ENCODE measurements at places on chromosomes 12 and 14.

DNA sequence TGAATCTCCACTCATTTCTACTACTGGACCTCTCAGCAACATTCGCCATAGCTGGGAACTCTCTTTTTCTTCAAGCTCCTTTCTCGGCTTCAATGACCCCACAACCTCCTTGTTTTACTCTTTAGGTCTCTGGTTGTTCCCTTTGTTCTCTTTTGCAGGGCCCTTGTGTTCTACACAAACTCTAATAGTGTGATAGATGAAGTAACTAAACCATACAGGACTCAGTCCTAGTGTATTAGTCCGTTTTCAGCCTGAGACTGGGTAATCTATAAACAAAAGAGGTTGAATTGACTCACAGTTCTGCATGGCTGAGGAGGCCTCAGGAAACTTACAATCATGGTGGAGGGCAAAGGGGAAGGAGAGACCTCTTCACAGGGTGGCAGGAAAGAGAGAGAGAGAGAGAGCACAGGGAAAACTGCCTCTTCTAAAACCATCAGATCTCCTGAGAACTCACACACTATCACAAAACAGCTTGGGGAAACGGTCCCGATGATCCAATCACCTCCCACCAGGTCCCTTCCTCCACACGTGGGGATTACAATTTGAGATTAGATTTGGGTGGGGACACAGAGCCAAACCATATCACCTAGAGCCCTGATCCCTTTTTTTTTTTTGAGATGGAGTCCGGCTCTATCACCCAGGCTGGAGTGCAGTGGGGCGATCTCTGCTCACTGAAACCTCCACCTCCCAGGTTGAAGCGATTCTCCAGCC, 32.0 kb upstream of the WNK1 start:
- no peak for DNase-seq

GRCh38 chr12:15757553-15758255, 31.5 kb downstream of the EPS8 start:
- DNase-seq, result no peak

DNA sequence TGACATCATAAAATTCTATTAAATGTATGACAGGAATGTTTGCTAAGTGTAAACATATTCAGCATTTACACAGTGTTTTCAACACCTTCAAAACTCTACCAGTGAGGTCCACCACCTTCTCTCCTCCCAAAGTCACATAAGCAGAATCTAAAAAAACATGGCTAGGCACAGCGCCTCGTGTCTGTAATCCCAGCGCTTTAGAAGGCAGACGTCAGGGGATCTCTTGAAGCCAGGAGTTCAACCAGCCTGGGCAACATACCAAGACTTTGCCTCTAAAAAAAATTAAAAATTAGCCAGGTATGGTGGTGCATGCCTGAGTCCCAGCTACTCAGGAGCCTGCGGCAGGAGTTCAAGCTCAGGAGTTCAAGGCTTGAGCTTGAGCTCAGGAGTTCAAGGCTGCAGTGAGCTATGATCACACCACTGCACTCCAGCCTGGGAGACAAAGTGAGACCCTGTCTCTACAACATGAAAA, 30.0 kb downstream of the NUMB start:
- DNase-seq, result no peak

DNA sequence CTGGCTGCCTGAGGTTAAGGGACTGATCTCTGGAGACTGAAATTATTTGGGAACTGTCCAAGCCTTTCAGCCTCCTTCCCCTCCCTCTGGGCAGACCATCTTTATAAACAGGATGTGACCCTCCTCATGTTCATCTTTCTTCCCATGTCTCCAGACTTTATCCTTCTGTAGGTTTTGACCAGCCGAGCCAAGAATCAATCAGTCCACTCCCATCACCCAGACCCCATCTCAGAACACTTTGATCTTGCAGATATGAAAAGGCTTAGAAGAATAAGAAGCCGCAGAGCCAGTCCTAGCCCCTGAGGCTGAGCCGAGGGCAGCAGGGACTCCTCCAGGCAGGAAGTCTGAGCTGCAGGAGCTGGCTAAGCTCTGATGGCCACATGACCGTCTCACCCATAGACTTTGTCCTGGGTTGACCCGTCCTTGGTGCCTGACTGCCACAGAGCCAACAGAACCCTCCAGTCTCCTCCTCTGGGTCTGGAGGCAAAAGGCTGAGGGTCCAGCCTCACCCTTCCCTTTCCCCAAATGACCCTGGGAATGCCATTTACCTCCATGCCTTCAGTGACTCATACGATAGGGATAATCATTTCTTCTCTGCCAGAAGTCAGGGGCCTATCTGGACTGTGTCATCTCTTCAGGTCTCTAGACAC, 1.6 kb downstream of the KRT71 start:
- no peak for DNase-seq

- DNase-seq, result no peak
Measured at GRCh38 chr12:125340791-125341190, 275.6 kb downstream of the AACS start.

DNA sequence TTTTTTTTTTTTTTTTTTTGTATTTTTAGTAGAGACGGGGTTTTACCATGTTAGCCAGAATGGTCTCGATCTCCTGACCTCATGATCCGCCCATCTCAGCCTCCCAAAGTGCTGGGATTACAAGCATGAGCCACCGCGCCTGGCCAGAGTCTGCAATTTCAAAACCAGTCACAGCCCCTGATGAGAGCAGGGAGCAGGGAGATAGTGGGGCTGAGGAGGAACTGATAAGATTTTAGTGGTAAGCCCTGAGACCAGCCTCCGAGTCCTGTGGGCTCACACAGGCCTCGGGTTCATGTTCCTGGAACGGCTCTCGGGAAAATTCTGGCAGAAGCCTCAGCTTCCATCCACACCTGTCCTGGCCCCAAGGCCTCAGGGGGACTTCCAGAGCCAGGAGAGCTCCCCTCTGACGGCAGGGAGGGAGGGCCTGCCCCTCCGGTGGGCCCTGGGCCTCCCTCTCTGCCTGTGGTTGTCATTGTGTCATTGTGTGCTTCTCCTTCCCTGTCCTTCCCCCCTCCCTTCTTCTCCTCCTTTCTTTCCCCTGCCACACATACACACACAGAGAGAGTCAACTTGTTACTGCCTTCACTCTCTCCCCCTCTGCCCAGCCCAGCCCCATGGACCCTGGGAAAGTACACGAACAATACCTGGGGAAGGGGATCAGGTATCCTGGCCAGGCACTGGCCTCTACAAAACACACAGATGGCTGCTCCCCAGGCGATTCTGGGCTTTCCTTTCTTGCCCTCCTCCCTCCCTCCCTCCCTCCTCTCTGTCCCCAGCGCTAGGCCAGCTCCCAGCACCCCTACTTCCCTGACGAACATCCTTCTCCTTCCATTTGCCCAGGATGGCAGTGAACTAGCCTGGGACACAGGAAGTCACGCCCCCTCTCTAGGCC, 294.1 kb downstream of the DPF3 start:
- no peak for DNase-seq

DNA sequence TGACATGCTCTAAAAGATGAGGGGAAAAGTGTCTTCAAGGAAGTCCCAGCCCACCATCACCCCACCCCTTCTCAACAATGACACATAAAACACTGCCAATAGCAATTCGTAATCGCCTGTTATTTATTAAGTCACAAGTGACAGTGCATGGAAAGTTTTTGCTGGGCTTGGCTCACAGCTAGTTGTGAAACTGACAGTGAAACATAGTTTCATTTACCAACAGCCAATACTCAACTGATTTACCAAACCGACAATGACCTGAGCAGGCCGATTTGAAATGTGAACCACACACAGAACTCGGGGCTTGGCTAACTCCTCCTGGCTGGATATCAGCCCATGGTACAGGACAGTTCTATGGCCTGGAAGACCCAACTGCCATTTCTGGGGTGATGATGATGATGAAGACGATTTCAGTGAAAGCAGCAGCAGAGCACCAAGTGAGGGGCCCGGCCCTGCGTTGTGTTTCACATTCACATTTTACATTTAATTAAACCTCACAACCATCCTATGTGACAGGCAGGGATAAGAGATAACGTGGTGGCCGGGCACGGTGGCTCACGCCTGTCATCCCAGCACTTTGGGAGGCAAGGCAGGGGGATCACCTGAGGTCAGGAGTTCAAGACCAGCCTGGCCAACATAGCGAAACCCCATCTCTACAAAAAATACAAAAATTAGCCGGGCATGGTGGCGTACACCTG, 42.7 kb downstream of the CAMKK2 start:
- DNase-seq, result no peak

DNA sequence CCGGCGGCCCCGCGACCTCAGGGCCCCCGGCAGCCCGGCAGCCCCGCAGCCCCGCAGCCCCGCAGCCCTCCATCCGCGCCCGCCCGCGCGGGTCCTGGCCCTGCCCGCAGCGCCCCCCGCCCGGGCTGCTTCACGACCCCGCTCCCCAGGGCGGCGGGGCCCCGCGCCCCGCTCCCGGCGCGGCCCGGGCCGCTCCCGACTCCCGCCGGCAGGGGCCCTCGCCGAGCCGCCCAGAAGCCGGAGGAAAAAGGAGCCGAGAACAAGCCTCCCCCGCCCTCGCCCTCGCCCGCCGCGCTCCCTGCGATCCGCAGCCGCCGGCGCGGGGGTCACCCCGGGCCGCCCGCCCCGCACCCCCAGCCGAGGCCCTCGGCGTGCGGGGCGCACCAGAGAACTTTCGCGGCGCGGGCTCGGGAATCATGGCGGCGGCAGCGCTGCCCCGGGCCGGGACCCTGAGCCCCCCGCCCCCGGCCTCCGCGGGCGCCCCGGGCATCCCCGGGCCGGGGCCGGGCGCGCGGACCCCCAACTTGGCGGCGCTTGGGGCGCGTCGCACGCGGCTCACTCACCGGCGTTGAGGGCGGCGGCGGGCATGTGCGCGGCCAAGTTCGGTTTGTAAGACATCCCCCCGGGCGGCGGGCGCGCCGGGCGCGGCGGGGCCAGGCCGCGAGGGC, 521 bp downstream of the CDK2AP1 start:
- peak; percentile 27 for DNase-seq

Measured in activated CD8-positive, alpha-beta memory T cell treated with anti-CD3 and anti-CD28 coated beads for 1 hour (primary cell).